ENCODE measurements at places on chromosomes 3 and 15.

- DNase-seq: peak; percentile 58
These were observed 350.6 kb upstream of the IL12A start for GRCh38 chr3:159637883-159638542.

- no peak for DNase-seq
These were observed 46.1 kb downstream of the SRGAP3 start for GRCh38 chr3:9203317-9203716.

DNA sequence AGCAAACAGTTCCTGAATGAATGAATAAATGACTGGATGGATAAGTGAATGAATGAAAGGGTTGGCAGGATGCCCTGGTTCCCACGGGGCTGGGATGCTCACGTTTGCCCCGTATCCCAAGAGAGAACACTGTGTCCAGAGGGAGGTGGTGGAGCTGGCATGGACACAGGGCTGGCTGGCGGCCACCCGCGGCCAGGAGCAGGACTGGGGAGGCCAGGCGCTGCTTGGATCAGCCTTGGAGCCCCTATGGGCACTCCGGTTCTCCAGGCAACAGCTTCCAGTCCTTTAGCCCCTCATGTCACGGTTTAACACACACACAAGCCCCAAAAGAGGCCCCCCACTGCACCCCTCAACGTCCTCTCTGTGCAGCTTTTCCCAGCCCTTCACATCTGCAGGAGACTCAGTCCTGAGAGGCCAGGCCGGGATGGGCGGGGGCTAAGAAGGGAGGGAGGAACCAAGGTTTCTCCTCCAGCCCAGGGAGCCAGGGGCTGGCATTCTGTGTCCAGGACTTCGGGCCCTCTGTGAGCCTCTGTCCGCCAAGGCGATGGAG lies 86.0 kb upstream of the ALDH1L1 start:
- DNase-seq: no peak

- DNase-seq: peak; percentile 2
These were observed 281.3 kb downstream of the CLSTN2 start for GRCh38 chr3:140216249-140216648.

- DNase-seq: no peak
These were observed 61.8 kb downstream of the ATP8B4 start for GRCh38 chr15:50057196-50057595.

GRCh38 chr3:141763088-141763750 lies at the start of gene GRK7:
GRK7 (plus strand) TSS chr3:141763408; CDS start chr3:141778285, 14,877 bp downstream.
- no peak for DNase-seq

- DNase-seq: peak; percentile 16
These were observed 50.3 kb upstream of the DPH6 start for GRCh38 chr15:35596285-35596684.

DNA sequence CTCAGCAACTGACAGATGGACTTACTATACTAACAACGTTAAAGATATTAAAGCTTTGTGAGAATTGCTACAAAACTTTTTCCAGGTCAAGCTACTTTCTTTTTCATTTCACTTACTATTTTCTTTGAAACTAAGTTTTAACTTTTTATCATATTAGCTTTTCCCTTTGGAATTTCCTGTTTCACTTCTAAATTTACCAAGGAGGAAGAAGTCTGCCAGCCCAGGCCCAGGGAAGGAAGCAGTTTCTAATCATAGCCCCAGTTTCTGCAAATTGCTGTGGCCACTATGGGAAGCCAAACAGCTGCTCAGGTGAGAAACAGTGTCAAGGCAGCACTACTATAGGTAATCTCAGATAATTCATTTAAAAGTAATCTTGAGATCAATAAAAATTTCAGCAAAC lies 18.4 kb downstream of the CYFIP1 start:
- DNase-seq: peak; percentile 44

DNA sequence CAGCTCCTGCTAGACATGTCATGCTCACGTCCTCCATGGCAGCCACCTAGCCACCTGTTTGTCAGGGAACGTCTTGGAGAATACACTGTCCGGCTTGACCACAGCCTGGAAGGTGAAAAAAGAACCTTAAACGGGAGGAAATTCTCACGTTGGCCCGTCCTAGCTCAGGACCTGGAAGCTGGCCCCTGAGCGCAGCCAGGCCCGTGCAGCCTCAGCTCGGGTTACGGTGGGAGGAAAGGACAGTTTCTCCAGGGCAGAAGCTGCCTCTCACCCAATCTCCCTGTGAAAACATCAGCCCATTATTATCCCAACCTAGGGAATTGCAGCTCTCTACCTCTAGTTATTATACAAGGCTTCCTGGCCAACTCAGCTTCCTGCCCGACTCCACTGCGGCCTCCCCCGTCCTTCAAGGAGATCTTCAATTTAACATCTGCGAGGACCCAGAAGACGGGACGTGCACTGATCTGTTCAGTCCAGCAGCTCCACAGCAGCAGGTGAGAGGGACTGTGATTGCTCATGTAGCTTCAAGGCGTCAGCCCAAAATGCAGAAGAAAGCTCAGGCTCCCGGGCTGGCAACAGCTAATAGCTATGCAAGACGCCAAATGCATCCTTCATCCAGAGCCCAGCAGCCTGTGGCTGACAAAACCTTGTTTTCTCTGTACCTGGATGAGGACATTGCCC lies 84.7 kb downstream of the ADAMTS17 start:
- no peak for DNase-seq

DNA sequence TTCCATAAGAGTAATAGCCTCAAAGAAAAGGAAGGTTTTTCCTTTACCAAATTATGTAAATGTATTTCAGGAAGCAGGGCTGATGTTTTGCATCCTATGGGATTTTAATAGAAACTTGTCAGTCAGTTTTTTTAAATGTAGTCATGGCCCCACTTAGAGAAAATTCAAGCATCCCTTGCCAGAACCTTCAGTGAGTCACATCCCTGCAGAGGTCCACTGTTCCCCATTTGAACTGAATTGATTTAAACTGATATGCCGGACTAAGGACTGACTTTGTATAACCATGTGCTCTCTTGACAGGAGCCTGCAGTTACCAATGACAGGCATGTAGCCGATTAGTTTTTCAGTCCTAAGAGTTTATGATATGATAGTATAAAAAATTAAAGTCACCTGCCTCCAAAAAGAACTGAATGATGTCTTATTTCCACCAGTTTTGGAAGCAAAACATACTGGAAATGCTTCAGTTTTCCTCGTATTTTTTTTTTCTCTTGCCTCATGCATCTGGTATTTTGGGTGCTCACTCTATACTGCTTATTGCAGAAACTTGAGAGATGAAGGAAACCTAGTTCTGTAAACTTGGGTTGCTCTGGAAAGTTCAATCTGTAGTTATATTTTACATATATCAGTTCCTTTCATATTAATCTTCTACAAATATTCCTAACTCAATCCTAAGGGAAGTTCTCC lies 30.7 kb downstream of the LRTM1 start:
- peak; percentile 47 for DNase-seq

DNA sequence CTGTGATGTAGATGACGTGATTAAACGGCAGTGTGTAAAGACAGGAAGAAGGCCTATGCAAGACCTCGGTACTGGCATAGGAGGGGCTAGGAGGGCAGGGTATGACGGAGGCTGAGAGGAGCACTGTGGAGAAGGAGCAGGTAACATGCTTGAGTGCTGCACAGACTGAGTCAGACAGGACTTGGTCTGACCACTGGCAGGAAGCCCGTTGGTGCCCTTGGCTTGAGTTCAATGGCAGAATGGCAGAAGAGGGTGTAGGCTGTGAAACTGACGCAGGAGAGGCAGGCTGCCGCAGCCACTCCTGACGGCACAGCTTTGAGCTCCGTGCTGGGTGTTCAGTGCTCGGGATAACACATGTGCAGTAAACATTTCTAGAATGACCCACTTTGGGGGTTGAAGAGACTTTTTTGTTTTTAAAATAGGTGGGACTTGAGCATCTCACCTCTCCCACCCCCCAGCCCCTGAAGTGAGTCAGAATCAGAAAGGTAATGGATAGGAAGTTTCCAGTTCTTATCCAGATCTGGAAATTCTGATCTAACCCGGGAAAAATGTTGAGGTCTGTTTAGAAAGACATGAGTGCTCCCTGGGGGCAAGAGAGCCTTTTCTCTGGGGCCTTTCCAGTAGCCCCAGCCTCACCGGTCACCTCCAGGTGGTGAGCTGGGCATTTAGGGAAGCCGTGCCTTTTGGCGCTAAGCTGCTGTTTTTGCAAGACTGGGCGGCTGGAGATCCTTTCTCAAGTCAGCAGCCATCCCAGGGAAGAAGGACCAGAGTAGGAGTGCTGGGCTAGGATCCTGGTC lies 126.4 kb downstream of the RPLP1 start:
- no peak for DNase-seq

GRCh38 chr15:27532358-27532757 lies 561.4 kb downstream of the GABRG3 start:
- no peak for DNase-seq

DNA sequence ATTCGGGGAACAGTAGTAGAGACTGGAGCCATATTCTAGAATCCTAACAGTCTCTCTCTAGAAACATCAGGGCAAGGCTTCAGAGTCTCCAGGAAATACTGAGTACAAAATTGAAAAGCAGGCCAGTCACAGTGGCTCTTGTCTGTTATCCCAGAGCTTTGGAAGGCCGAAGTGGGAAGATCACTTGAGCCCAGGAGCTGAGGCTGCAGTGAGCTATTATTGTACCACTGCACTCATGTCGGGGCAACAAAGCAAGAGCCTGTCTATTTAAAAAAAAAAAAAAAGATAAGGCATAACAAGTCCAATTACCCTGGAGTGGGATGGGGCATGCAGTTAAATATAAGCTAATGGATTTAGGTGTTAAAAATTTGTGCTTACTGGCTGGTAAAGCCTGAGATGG lies 79.0 kb downstream of the SEMA6D start:
- DNase-seq: no peak

GRCh38 chr3:17553080-17553479 lies 189.4 kb downstream of the TBC1D5 start:
- DNase-seq: no peak

- DNase-seq: no peak
These were observed 1.6 kb upstream of the ULK3 start for GRCh38 chr15:74844319-74845207.

DNA sequence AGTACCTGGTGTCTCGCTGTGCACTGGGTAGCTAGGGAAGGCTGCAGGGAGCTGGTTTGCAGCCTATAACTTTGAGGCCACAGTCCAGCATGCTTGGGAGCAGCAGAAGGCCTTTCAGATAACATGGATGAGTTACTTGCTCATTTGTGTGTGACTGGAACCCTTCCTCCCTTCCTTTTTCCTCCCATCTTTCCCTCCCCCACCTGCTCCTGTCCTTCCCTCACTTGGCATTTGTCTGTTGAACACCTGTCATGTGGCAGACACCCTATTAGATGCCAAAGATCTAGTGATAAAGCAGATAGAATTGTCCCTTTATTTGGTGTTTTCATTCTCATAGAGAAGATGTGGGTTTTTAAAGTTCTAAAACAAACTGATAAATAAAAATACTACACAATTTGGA lies 71.6 kb downstream of the LRTM1 start:
- no peak for DNase-seq

All from AG10803 (cell line).